Activated CD4-positive, alpha-beta T cell treated with anti-CD3 and anti-CD28 coated beads for 36 hours (primary cell): ENCODE measurements at places on chromosomes 13 and 19.

GRCh38 chr13:94829185-94829836 is 117.0 kb upstream of the SOX21 start:
- DNase-seq: no peak

DNA sequence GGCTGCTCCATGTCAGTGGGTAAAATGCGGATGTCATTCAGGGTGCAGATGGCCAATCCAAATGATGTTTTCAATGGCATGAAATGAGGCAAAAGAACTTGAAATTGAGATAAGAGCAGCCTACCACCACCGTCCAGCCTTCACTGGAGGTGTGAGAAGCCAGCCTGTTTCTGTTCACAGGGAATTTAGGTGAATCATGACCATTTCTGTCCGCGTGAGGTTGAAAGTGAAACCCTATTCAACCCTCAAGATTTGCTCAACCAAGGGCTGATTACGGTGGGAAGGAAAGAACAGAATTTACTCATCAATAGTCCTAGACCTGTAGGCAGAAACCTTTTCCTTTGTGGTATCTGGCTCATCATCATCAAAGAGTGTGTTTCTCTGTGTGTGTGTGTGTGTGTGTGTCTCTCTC is 370.7 kb downstream of the COG6 start:
- DNase-seq: peak; percentile 79

GRCh38 chr19:16887353-16888265 is 1.2 kb upstream of the F2RL3 start:
- no peak for DNase-seq

- peak; percentile 44 for DNase-seq
These were observed 19.8 kb downstream of the RBM26 start for GRCh38 chr13:79386125-79386826.

DNA sequence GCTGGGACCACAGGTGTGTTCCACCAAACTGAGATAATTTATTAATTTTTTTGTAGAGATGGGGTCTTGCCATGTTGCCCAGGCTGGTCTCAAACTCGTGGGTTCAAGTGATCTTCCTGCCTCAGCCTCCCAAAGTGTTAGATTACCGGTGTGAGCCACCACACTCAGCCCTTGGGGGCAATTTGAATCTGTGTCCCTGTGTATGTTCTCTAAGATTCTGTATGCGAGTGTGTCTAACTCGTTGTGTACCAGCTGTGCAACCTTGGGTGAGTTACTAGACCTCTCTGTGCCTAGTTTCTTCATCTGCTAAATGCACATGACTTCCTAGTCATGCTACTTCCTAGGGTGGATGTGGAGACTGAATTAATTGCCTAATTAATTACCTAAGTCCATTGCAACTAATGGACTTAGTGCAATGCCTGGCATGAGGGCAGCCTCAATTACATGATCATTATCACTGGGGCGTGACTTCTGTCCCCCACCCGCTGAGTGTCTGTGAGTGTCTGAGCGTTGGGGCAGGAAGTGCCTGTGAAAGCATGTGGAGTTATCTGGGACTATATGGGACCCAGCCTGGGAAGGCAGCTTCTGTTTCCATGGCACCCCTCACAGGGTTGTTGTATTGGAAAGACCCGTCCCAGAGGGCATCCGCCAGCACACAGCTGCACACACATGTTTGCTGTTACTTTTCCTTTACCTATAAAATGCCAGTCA is 1.8 kb upstream of the NCCRP1 start:
- no peak for DNase-seq

DNA sequence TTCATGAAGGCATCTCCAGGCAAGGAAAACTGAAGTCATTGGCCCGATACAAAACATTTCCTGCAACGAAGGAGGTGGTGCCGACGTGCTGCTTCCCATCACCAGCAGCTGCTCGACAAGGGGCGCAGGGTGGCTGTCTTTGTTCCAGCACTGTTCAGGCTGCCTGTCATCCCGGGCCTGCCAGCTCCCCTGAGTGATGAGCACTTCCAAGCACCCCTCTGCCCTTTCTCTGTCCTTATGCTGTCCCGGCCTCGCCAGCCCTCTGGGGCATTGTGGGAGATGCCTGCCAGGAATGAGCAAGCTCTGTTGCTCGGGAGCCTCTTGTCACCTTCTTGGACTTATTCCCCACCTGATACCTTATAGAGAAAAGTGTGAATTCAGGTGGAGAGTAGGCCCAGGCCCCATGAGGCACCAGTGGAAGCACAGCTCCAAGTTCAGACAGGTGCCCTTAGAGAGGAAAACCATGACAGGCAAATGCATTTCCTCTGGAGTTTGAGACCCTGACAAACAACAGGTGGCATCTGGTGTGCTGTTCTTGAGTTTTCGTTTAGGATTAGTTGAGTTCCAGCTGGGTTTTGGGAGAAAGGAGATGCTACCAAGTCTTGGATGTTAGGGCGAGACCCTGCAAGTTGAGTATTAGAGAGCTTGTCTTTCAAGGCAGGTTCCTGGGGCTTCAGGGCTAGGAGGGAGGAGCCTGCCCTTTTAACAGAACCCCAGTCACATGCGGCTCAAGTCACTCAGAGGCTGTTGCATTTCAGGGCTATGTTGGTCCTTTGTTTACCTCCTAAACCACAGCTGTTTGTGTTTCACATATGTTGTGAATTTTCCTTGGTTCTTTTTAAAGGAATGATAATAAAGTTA is 21.4 kb downstream of the BBC3 start:
- DNase-seq: no peak

GRCh38 chr13:34410678-34411077 is 531.4 kb upstream of the NBEA start:
- no peak for DNase-seq

DNA sequence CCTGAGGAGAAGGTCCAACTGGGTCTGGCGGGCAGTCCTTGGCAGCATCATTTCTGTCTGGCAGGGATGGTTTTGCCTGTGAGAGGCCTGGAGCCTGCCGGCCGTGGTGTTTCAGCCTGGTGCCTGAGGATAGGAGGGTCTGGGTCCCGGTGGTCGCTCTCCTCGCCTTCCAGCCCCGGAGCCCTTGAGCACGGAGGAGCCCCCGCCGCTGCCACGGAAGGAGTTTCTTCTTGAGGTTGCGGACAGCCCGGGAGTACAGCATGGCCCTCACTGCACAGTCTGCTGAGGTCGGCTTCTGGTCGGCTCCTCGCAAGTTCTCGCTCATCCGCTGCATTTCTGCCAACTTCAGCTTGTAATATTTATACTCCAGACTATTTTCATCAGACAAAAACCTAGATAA is 23.4 kb downstream of the SUGP2 start:
- no peak for DNase-seq

GRCh38 chr13:54415753-54416366 is 1387.2 kb downstream of the OLFM4 start:
- DNase-seq: no peak

DNA sequence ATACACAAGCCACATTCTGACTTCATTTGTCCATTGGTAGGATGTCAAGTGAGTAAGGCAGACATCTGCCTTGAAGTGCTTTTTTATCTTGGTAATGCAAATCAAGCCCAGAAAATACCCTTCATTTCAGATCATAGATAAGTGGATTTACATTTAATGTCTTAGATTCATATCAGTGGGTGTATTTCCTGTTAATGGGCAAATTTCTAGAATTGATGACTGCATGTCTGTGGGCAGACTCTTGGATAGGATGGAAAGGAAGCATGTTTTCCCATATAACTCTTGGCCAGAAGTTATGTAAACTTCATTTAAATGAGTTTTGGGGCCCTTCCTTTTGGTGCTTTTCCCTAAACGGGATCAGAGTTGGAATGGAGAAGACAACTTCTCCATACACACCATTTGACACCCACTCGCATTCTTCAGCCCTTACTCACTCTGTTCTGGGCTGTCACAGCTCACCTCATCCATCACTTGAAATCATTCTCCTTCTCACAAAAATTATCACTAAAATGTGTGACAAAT is 154.6 kb downstream of the FLT1 start:
- DNase-seq: no peak

GRCh38 chr19:28358633-28359032 is 854.3 kb downstream of the UQCRFS1 start:
- no peak for DNase-seq

DNA sequence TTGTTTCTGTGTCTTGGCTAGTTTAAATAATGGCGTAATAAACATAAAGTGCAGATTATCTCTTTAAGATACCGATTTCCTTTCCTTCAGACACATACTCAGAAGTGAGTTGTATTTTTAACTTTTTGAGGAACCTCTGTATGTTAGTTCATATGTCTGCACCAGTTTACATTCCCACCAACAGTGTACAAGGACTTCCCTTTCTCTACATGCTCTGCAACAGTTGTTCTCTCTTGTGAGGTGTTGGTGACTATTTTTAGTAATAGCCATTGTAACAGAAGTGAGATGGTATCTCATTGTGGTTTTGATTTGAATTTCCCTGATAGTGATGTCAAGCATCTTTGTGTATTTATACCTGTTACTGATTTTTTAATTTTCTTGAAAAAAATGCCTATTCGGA is 418.6 kb downstream of the UQCRFS1 start:
- no peak for DNase-seq

- no peak for DNase-seq
These were observed 1.4 kb downstream of the CRLF1 start for GRCh38 chr19:18605196-18605545.

DNA sequence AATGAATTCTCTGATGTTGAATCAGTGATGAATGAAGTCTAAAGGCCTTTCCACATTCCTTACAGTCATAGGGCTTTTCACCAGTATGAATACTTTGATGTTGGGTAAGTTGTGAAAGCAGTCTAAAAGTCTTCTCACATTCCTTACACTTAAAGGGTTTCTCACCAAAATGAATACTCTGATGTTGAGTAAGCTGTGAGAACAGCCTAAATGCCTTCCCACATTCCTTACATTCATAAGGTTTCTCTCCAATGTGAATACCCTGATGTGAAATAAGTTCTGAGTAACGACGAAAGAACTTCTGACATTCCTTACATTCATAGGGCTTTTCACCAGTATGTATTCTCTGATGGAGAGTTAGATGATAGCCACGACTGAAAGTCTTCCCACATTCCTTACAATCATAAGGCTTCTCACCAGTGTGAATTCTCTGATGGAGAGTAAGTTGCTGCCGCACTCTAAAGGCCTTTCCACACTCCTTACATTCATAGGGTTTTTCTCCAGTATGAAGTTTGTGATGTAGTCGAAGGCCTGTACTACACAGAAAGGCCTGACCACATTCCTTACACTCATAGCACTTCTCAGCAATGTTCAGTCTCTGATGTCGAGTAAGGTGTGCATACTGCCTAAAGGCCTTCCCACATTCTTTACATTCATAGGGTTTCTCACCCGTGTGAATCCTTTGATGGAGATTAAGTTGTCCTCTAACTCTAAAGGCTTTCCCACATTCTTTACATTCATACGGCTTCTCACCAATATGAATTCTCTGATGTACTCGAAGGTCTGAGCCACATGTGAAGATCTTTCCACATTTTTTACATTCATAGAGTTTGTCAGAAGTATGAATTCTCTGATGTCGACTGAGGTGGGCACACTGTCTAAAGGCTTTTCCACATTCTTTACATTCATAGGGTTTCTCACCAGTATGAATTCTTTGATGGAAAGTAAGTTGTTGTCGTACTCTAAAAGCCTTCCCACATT is 19.9 kb downstream of the ZFP30 start:
- no peak for DNase-seq

- DNase-seq: no peak
These were observed 688 bp upstream of the ZNF71 start for GRCh38 chr19:56594446-56594782.

- peak; percentile 98 for DNase-seq
These were observed at the start of gene ZNF813 for GRCh38 chr19:53467485-53468262. Gene ZNF813 (plus strand): TSS chr19:53467733. CDS start chr19:53483823, 16,090 bp downstream.

GRCh38 chr19:38908911-38909310 is 3.1 kb downstream of the CCER2 start:
- no peak for DNase-seq

DNA sequence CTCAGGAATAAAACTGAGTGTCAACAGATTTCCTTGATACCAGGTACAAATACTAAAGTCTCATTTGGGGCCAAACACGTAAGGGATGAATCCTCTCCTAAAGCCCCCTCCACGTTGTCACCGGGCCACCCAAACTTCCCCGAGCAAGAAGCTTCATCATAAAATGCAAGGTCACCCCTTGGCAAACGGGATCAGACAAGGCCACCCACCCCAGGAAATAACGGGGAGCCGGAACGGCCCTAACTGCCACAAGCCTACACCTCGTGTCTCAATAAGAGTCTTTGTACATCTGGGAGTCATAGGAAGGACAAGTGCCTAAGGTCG is 717 bp downstream of the EEF2 start:
- DNase-seq: no peak

GRCh38 chr13:98144027-98144741 is 1.3 kb downstream of the FARP1 start:
- DNase-seq: no peak

- DNase-seq: no peak
These were observed 424.1 kb upstream of the DACH1 start for GRCh38 chr13:72290962-72291681.

GRCh38 chr19:49581007-49581508 is at the start of gene PRRG2:
Gene PRRG2 (plus strand): TSS chr19:49581316. CDS start chr19:49583220, 1,904 bp downstream.
- no peak for DNase-seq

DNA sequence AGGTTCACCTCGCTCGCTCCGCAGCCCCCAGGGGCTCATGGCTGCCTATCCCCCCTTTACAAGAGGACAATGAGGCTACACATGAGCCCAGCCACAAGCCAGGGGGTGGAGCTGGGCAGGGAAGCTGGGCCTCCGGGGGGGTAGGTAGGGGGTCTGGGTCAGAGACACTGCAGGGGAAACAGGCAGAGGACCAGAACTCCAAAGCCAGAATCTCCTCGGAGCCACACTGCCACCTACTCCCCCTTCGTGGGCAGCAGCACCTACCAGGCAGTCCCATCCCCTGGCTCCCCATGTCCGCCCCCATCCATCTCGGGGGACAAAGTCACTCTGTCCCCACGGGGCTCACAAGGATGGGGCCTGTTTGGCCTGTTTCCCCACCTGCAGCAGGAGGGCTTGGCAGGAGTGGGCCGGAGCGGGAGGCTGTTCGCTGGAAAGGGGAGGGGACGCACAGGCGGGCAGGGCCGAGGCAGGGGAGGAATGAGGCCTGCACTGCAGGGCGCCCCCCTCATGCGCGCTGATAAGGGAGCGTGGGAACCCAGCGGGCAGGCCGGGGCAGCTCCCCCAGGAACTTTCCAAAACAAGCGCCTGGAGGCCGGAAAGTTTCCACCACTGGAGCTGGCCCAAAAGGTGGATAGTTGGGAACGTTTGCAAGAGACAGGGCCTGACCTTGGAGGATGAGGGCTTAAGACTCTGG is 545 bp upstream of the ISYNA1 start:
- no peak for DNase-seq

- DNase-seq: peak; percentile 14
These were observed 56.7 kb upstream of the WASF3 start for GRCh38 chr13:26500618-26501320.

- peak; percentile 98 for DNase-seq
These were observed 2.1 kb downstream of the ING1 start for GRCh38 chr13:110715395-110716246.

DNA sequence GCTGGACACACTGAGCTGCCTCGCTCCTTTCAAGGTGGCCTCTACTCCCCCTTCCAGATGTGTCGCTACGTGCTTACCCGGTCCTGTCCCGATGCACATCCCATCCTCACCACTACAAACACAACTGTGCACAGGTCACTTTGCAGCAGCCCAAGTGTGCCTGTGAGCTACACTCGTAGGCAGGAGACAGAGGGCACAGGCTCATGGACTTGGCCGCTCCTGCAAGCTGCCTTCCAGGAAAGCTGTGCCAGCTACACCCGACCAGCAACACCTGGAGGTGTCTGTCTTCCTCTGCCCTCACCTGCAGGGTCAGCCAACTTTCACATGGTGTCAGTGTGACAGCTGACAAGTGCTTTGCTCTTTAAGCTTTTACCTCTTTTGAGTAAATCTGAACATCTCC is 15.4 kb downstream of the CARS2 start:
- DNase-seq: no peak

- no peak for DNase-seq
These were observed 1.0 kb downstream of the GRIK5 start for GRCh38 chr19:42068756-42069571.
